ENCODE measurements at places on chromosomes 2 and 18.

DNA sequence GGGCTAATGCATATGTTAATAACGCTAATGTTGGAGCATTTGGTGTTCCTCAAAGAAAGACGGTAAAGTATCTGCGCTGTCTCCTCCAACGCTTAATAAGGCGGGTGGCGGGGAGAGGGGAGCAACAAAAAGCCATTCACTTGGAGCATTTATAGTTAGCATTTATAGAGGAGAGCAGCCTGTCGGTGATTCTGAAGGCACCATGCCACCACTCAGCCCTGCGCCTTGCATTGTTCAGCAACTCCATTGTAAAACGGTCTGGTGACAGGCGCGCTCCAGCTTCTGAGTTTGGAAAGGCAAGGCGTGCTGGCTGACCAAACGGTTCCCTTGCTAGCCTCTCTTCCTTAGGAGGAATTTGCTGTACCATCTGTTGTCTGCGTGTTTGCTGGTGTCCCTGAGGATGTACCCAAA is 83.9 kb downstream of the LYPD1 start:
- no peak for DNase-seq

DNA sequence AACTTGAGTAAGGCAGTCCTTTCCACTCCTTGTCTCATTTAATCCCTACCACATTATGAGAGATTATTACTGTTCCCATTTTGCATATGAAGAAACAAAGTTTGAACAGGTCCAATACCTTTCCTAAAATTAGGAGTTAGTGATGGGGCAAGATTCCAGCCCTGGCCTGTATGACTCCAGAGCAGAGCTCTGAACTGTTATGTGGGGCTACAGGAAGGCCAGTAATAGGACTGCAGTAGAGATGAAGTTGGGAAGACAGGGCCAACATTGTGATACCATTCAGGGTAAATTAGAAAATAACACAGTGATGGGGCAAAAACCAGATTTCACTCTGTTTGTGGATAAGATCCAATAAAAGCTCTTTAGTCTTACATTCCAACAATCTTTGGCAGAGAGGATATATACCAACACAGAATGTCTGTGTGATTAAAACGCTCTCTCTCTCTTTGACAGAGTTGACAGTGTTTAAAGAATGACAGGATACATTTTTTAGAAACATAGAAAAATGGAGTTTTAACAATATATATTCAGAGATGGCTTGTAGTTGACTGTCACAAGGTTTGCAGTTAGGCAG is 22.7 kb downstream of the KATNAL2 start:
- DNase-seq = no peak

GRCh38 chr18:67222887-67223286 is 293.6 kb downstream of the DSEL start:
- DNase-seq = no peak

GRCh38 chr18:41052625-41053024 is 902.4 kb upstream of the PIK3C3 start:
- no peak for DNase-seq

GRCh38 chr2:172380436-172381274 is 46.7 kb upstream of the ITGA6 start:
- no peak for DNase-seq

DNA sequence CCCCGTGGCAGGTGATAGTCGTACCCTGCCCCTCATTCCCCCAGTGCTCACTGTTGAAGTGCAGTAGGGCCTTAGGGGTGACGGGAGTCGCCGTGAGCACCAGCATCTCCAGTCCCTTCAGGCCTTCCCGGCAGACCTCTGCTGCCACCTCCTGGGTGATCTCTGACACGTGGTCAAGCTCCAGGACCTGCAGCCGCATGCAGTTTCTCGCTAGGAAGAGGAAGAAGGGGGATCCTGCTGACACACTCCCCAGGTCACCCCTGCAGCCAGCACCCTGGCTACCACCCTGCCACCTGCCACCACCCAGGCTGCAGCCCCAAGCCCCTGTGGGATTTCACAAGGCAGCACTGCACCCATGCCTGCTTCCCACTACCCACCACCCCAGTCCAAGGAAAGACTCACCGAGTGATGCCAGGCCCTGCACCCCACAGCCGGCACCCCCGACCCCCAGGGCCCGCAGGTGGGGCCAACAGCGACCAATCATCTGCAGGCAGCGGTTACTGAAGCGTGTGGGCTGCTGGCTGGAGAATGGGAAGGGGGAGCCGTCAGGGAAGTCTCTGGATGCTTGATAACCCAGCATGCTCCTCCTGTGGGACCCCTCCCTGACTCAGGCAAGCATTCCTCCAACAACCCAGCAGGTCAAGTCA is 23.8 kb downstream of the FBXO41 start:
- no peak for DNase-seq

DNA sequence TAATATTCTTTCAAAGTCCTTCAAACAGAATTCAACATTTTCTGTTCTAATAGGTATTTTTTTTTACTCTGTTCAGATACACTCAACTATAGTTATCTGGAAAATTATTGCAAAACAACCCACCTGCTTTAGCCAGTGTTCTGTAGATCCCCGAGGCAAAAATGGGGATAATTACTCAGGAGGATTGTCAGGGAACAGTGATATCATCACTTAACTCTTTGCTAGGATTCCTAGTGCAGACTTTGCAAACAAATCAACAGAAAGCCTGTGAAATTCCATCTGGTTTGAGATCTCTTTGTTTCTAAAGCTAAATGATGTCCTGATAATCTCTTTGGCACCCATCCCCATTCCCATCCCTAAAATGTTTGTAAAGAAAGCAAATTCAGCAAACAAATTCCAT is 413.6 kb upstream of the MEIS1 start:
- no peak for DNase-seq

DNA sequence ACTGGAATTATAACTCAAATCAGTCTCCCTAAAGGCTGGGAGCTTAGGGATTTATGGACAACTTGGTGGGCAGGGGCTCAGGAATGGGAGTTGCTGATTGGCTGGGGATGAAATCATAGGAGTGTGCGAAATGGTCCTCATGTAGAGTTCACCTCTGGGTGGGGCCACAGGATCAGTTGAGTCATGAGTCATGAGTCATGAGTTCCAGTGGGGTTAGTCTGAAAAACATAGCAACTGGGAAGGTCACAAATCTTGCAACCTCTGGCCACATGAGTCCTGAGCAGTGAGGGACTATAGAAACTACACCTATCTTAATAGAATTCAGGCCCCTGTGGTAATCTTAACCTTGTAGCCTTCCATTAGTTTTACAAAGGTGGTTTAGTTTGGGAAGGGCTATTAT is 383.3 kb downstream of the RBM43 start:
- no peak for DNase-seq

DNA sequence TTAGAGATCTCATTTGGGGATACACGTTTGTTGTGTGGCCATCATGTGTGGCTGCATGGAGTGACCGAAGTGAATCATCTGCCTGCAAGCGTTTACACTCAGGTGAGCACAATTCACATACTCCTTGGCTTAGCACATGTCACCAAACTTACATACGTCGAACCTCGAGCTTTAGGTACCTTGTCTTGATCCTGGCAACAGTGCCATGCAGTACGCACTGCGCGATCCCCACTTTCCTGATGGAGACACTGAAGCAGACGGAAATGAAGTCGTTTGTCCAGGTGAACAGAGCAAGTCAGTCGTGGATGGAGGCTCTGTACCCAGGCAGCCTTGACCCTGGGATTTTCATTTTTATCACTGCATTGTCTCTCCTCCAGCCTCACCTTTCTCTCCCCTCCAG is 32.3 kb downstream of the KLHL29 start:
- DNase-seq = no peak

DNA sequence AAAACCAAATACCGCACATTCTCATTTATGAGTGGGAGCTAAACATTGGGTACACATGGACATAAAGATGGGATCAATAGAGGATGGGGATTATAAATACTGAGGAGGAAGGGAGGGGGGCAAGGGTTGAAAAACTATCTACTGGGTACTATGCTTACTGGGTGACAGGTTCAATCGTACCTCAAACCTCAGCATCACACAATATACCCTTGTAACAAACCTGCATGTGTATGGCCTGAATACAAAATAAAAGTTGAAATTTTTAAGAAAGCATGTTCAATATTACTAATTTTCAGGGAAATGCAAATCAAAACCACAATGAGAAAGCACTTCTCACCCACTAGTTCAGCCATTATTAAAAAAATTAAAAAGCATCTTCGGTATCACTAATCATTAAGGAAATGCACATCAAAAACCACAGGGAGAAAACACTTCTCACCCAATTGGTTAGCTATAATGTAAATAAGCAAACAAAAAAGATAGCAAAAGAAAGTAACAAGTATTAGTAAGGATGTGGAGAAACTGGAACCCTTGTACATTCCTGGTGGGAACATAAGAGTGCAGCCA is 99.3 kb upstream of the STON1 start:
- DNase-seq = no peak

- no peak for DNase-seq
These were observed 23.1 kb upstream of the TNFAIP6 start for GRCh38 chr2:151334082-151334815.

DNA sequence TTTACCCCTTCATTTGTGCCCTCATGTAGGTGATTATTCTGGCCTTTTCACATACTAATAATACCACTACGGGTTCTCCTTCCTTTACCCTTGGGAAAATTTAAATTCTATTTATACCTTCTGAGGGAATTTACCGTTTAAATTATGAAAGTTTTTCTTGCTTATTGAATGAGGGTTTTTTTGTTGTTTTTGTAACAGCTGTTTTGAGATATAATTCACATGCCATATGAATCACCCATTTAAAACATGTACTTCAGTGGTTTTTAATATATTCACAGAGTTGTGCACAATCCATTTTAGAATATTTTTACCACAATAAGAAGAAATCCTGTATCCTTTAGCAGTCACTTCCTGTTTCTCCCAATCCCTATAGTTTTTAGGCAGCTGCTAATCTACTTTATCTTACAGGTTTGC is 54.7 kb downstream of the EML4 start:
- no peak for DNase-seq

DNA sequence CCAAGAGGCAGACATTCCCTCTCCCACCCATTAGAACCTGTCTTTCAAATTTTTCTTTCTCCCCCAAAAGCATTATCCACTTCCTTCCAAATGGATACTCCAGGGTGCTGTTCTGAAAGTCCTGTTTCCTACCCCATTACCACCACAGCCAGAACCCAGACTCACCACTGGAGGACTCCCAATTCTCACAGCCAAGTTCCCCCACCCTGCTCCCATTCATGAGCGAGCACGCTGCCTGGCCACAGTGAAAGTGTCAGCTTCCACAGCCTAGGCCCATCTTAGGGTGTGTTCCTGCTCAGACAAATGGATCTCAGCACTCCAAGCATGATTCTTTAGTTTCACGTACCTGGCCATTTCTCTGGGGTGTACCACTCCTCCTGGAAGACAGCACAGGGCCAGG is 3.8 kb upstream of the ANKRD53 start:
- DNase-seq = no peak

DNA sequence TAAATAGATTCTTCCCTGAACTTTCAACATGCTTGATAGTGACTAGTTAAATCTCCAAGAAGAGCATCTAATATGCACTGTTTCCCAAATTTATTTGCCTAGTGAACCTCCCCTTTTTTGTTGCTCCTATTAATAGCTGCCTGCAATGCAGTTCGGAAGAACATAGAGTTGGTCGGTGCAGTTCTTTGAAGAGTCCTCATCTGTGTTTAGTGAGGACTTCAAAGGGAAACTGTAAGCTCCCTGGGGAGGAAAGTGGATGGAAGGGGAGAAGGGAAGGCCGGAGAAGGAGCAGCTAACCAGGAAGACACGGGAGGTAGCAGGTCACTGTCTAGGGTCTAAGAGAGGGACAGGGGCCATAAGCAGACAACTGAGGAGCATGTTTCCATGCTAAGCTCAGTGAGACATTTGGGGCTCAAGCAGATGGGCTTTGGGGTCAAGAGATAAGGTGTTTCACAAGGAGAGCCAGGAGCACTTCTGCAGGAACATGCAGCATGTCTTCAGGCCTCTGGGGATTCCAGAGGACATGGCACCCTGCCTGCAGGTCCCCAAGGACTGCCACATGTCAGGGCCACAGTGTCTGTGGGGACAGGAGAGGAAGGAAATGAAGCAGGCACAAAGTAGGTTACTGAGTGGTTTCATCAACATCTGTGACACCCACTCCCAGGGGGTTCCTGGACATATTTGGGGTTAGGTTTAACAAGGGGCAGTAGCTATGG is 48.7 kb upstream of the ANXA4 start:
- no peak for DNase-seq

DNA sequence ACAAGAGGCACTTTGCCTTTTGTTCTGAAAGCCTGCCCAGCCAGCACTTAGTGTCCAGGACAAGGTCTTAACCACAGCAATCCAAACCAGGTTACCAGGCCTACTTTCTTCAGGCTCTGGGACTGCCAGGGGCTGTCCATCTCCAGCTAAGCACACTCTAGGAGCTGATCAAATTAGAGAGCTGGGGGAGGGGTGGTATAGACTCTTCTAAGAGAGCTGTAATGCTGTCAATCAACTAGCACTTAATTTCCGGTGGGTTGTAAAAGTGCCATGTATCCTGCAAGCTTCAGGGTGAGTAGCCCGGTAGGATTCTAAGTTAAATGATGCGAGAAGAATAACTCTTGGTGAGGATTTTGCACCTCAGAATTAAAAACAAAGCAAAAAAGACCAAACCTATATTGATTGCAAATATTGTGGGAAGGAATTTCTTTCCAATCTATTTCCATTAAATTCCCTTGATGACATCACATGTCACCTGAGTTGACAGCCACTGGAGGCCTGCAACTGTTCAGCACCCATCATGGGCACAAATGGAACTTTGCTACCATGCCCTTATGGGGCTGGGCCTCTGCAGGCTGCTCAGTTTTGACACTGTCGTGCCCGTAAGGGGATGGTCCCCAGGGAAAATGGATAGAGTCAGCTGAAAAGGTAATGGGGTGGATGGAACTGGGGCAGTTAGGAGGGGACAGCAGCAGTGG is 8.7 kb upstream of the COX7A2L start:
- DNase-seq = no peak

GRCh38 chr2:46751897-46752296 is 163.7 kb downstream of the MCFD2 start:
- DNase-seq = no peak

DNA sequence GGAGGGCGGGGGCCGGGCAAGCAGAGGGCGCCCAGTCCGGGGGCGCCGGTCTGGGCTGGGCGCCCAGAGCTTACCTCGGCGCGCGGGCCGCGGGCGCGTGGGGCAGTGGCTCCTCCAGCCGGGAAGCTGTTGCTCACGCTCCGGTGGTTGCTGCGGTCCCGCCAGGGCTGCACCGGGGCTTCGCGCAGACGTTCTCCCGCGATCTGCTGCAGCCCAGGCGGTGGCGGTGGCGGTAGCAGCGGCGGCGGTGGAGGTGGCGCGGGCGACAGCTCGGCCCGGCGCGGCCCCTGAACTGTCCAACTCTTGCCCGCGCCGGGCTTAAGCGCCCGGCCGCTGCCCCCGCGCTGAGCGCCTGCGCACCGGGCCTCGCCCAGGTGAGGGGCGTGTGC is 391 bp downstream of the ZNF385B start:
- no peak for DNase-seq

Measured in NCI-H1436 treated with DMSO at 0.1 percent for 48 hours (cell line).